ENCODE measurements at places on chromosomes 12 and 14.

DNA sequence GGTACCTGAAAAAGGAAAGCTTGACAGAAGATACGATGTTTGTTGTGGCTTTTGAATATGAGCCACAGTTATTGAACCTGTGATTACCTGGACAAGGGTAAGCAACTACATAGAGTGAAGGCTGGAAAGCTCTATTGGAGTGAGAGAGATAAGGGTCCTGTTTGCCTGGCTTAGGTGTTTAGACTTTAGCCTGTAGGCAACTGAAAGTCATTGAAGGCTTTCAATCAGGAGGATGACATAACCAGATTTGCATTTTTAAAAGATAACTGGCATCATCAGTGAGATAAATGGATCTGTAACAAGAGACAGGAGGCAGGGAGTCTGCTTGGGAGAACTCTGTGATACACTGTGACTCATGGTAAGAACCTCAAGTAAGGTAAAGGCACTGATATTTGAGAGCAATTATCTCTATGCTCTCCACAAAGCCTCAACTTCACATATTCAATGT, 128.9 kb upstream of the SOX5 start:
- no peak for DNase-seq

DNA sequence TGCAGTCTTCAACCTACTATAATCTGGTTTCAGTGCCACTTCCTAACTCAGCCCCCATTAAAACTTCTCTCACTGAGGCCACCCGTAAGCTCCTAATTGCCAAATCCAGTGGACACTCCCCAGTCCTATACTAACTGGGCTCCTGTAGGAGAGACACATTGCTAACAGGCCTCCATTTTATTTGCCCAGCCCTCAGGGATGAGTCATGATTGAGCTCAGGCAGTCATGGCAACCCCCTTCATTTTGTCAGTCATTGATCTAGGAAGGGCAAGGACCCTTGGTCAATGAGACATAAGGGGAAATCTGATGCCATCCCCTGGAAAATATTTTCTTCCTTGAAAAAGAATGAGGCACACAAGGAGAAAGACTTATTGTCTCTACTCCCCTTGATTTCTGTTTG, 70.1 kb upstream of the HIF1A start:
- DNase-seq: no peak

DNA sequence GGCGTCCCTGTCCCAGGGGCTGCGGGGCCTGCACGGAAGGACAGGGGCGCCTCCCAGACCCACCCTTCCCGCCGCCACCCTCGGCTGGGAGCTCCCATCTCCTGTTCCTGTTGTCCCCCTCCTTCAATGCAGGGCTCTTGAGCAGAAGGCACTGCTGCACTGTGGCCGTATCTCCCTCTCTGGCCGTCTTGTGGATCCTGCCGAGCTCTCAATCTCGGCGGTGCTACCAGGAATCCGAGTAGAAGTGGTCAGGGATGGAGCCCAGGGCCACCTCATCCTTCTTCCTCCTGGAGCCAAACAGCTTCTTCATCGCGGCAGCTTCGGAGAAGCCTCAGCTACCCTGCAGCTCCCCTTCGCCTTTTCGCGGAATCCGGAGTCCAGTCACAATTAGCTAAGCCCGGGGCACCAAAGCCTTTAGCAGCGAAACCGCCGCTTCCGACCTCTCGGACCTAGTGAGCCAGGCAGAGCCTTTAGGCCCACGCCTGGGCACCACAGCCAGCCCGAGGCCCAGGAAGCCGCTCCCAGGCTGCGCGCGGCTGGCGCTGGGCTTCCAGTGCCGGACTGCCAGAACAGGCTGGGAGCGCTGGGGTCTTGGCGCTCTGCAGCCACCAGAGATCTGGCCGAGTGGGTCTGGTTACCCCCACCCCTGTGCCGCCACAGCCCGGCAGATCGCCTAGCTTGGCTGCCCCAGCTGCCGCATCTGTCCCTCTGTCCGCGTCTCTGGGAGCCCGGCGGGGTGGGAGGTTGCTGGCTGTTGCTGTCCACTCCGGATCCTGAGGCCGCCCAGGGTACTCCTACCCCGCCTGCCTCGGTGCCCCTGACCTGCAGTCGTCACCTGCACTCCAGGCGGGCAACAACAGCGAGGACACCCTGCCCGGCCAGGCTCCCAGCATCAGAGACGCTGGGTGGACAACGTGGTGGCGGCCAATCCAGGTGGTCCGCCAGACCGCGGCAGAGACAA, 69.1 kb downstream of the ASCL4 start:
- no peak for DNase-seq

GRCh38 chr12:52236386-52237050, 3.5 kb downstream of the KRT7 start:
- no peak for DNase-seq

GRCh38 chr14:93059917-93060545, 55.7 kb downstream of the ITPK1 start:
- peak; percentile 30 for DNase-seq

GRCh38 chr14:102333390-102333789, 13.8 kb downstream of the ZNF839 start:
- no peak for DNase-seq

DNA sequence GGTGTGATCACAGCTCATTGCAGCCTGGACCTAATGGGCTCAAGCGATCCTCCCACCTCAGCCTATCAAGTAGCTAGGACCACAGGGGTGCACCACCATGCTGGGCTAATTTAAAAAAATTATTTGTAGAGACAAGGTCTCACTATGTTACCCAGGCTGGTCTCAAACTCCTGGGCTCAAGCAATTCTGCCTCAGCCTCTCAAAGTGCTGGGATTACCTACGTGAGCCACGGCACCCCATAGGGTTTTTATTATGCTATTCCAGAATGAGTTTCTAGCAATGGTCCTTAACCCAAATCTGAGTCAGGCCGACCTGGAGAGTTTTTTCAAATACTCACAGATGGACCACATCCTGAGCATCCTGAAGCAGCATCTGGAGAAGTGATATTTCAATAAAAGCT, 159.8 kb downstream of the CPNE8 start:
- DNase-seq: no peak

- peak; percentile 62 for DNase-seq
Measured at GRCh38 chr12:57522887-57523705, 472 bp downstream of the MBD6 start.

- DNase-seq: no peak
Measured at GRCh38 chr14:65976761-65977404, 509.3 kb upstream of the CCDC196 start.

DNA sequence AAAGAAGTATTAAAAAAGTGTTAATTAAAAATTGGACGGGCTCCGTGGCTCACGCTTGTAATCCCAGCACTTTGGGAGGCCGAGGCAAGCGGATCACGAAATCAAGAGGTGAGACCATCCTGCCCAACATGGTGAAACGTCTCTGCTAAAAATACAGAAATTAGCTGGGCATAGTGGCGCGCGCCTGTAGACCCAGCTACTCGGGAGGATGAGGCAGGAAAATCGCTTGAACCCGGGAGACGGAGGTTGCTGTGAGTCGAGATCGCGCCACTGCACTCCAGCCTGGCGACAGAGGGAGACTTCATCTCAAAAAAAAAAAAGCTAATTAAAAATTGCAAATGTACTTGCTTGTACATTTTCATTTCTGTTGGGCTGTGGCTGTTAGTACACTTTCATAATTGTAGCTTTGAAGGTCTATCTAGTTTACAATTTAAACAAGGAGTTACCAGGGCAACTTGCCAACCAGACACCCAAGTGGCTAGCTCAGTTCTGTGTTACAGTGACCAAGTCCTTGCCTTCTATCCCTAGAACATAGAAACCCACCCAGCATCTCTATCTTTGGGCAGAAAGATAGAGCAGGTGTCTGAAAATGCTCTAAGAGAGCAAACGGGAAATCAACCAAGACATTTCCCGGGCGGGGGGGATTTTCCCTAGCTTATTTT, 1.2 kb downstream of the COA8 start:
- no peak for DNase-seq

DNA sequence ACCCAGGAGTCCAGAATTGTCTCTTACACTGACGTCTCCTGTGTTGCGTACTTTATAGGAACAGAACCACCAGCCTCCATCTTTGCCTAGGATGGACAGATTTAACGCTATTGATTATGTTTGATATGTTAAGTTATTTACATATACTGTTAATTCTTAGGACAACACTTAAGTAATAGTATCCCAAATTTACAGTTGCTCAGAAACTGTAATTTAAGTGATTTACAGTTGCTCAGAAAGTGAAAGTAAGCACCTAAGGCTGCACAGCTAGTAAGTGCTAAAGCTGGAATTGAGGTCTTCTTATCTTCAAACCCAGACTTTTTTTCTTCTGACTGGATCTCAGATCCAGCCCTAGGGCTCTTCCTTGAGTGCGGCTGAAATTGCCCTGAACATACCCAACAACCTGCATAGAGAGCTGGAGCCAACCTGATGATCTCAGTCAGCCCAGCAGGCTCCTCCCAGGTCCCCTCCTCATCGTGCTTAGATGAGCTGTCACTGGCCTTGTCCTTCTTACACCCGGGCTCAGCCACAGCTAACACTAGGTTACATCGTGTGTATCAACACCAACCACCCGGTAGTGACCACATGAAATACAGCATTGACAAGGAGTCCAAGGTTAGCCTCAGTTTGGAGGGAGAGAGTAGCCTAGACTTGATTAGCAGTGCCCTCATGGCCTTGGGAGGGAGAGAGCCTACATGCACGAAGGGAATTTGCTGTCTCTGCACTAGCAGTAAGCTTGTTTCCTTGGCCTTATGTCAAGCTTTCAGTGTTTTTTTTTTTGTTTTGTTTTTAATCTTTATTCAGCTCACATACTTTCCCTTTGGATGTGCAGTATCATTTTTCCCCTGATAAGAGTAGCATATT, 111.1 kb upstream of the ARHGAP5 start:
- DNase-seq: no peak

DNA sequence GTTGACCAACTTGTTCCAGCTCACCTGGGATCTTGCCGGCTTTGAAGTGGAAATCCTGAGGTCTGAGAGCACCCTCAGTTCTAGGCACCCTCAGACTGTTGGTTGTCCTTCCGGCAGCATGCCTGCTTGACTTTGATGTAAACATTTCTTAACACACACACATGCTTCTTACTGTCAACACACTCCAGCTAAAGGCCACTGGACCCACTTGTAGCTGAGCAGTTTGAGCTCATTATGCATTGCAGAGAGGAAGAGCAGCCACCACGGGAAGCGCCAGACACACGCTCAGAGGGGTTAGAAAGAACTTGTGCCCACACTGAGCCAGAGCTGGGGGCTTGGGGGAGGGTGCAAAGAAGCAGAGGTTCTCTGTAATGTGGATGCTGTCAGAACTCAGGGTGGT, 55.8 kb downstream of the TNFAIP2 start:
- DNase-seq: no peak

DNA sequence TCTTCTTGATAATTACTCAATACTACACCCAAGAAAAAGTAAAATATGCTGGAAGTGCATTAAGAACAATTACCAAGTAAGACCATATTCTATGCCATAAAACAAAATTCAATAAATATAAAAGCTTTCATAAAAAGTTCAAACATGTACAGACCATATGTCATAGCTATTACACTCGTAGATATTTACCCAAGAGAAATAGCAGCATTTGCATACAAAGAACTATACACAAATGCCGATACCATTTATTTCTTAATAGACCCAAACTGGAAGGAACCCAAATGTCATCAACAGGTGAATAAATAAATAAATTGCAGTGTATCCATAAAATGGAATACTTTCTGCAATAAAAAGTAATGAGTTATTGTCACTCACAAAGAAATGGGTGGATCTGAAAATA, 78.3 kb upstream of the SLC16A7 start:
- no peak for DNase-seq

DNA sequence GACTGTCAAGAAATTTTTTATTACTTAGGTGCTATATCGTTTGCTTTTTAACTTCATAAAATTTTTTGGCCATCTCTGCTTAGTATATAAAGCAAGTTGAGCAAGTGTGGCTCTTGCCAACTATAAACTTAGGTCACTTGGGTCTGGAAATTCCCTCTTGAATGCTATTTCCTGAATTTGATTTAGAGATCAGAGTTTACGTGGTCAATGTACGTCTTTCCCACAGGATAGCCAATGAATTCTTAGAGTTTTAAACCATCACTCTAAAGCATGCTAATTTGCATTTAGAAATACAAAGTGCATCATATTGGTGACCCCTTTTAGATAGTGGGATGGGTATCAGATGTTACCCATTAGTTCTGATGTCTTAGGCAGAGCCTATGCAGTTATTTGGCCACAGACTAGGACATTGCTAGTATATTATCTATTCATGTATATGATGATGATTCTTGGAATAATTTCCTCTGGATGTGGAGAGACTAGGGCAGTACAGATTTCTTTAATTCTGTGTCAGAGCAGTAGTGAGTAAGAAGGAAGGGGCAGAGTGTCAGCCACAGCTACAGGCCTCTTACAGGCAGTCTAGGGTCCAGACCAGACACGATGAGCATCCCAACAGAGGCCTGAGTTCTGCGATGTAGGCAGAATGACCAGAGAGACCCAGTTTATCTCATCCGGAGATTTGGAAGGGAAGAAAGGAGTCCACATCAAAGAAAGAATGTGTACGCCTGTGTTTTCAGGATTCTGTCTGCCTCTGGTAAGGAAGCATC, 30.3 kb downstream of the SCN8A start:
- no peak for DNase-seq

DNA sequence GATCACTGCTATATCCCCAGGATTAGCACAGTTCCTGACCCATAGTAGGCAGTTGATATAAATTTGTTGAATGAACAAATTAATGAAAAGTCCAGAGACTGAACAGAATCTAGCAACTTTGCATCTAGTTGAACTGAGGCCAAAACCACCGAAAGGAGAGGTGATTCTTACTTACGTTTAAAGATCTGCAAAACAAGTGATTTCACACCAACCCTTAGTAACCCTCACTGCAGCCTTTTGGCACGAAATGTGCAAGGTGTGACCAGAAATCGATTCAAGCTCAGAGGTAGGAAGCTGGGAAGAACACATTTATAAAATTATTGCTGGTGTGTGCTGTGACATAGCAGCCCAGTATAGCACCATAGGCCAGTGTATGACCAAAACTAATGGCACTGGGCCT, 70.8 kb downstream of the SUDS3 start:
- DNase-seq: no peak

- DNase-seq: no peak
Measured at GRCh38 chr14:26887847-26888246, 290.0 kb upstream of the NOVA1 start.

GRCh38 chr12:33383503-33383902, 56.1 kb downstream of the SYT10 start:
- DNase-seq: no peak

GRCh38 chr12:81332054-81332453, 254.2 kb downstream of the ACSS3 start:
- no peak for DNase-seq

GRCh38 chr12:19896534-19896933, 457.2 kb downstream of the AEBP2 start:
- DNase-seq: no peak

- DNase-seq: no peak
Measured at GRCh38 chr12:42162193-42162592, 17.5 kb upstream of the GXYLT1 start.

- no peak for DNase-seq
Measured at GRCh38 chr14:51654533-51654845, 2.8 kb downstream of the FRMD6 start.

- DNase-seq: no peak
Measured at GRCh38 chr12:130619385-130620001, 96.6 kb downstream of the RIMBP2 start.

DNA sequence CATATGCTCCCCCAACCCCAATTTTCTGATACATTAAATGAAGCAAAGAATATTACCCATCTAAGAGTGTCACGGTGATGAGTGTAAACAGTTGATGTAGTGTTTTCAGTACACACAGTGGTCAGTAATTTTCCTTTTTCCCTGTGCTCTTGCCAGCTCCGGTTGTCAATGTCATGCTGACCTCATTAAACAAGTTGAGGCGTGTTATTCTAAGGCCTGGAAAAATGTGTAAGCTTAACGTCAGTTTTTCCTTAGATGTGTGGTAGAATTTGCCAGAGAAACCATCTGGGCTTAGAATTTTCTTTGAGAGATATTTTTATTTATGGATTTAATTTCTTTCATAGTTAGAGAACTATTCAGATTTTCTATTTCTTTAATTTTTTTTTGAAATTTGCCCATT, 11.7 kb upstream of the SERPINA6 start:
- no peak for DNase-seq
